ENCODE measurements at places on chromosomes 2 and 18.

- DNase-seq: no peak
These were observed 83.9 kb downstream of the TPO start for GRCh38 chr2:1497122-1497611.

- peak; percentile 30 for DNase-seq
These were observed 5.3 kb upstream of the G6PC2 start for GRCh38 chr2:168895771-168896170.

- no peak for DNase-seq
These were observed 198.8 kb downstream of the EXOC6B start for GRCh38 chr2:72627083-72627482.

DNA sequence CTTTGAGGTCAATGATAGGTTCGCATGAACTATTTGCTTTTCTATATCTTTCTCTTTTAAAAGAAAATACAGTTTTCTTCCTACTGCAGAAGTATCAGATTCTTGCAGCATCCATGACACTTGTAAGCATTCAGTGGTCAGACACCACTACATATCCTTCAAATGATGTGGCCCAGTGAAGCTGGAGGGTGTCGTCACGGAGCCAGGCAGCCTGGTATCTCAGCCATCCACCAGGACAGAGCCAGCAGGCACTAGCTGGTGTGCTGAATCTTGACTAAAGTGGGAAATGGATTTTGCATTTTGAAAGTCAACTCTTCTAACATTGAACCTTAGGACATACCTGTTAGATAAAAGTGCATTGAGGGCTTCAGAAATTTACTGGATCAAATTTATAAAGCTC is 5.4 kb downstream of the KLHL14 start:
- no peak for DNase-seq

- no peak for DNase-seq
These were observed 191.4 kb downstream of the NYAP2 start for GRCh38 chr2:225590932-225591331.

DNA sequence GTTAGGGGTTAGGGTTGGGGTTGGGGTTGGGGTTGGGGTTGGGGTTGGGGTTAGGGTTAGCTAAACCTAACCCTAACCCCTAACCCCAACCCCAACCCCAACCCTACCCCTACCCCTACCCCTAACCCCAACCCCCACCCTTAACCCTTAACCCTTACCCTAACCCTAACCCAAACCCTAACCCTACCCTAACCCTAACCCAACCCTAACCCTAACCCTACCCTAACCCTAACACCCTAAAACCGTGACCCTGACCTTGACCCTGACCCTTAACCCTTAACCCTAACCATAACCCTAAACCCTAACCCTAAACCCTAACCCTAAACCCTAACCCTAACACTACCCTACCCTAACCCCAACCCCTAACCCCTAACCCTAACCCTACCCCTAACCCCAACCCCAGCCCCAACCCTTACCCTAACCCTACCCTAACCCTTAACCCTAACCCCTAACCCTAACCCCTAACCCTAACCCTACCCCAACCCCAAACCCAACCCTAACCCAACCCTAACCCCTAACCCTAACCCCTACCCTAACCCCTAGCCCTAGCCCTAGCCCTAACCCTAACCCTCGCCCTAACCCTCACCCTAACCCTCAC is 24.1 kb upstream of the RABL2A start:
- no peak for DNase-seq

DNA sequence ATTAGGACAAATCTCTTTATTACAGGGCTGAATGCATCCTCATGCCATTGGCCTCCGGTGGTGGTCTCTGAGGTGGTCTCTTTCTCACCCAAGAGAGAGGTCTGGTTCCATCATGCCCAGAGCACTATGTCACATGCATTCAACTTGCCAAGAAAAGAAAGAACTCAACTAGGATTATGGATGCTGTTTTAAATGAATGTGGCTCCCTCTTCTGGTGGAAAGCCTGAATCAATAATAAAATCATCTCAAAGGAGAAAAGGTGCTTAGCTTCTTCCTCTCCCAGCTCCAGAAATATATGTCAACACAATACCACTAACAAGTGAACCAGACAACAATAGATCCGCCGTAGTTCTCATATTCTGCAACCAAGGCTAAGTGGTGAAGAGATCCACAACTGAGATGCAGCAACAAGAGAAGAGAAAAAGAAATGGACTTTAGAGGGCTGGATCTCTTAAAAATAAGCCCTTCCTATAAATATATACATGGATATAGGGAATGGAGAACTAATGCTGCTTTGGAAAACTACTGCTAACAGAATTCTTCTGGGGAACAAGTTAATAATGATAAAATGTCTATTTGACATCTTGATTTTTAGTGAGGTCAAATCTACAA is 396.8 kb downstream of the NCKAP5 start:
- DNase-seq: peak; percentile 66

DNA sequence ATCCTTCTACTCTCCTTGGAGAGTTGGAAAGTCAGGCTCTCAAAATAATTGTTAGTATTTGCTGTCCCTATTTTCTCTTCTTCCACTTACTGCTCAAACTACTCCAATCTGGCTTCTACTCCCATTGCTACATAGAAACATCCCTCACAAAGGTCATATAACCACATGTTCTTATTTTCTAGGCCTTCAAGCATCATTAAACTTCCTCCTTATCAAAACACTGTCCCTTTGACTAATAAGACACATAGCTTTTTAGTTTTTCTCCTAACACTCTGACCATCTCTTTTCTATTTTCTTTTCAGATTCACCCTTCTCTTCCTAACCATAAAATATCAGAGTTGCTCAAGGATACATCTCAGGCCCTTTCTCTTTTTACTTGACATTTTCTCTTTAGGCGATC is 148.3 kb downstream of the MBD2 start:
- DNase-seq: peak; percentile 41

DNA sequence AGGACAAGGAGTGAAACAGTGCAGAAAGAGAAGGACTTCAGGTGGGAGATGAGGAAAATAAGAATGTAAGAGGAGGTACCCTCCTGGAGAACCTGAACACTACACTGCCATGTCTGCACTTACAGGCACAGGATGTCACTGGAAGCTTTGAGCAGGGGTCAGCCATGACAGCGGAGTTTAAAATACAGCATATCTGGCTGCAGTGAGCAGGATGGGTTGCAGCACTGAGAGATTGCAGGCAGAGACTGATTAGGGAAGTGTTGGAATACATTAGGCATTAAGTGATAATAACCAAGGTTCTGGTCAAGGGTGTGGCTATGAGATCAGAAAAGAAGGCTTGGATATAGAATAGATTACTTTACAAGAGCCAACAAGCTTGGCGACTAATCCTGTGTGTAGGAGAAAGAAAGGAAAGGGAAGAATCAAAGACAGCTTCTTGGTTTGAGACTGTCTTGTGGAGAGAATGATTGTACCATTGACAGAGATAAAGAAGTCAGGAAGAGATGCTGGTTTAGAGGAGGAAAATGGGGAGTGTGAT is 171.1 kb upstream of the RBMS1 start:
- no peak for DNase-seq

- no peak for DNase-seq
These were observed 367.9 kb downstream of the THSD7B start for GRCh38 chr2:137133225-137133624.

GRCh38 chr18:48065601-48065995 is 135.1 kb upstream of the SMAD2 start:
- no peak for DNase-seq

- DNase-seq: peak; percentile 73
These were observed 16.4 kb upstream of the ARMC9 start for GRCh38 chr2:231181860-231182512.

DNA sequence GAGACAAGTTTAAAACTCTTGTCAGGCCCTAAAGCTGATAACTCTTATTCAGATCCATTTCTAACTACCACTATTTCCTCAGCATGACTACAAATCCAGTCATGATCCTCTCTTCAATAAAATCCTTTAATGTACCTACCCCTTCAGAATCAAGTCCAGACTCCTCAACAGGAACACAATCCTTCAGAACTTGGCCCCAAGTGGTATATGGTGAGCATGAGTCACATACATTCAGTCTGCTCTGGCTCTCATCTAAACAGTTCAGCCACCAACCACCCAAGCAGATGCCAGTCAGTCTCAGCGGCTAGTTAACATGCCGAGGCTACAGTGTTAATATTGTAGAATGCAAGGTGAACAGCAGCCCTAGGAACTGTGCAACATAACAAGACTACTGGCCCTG is 9.7 kb downstream of the LMAN2L start:
- DNase-seq: no peak

DNA sequence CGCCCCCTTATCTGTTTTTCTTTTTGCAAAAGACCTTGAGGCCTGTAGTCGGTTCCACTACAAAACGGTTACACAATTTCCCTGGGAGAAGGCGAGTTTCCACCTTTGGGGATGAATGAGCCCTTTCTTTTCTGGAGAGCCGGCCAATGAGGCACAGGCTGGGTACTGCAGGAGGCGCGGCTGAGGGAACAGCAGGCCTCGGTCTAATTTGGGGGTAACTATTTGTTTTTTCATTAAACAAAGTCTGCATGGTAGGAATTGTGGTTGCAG is 129.2 kb downstream of the MYCN start:
- no peak for DNase-seq

GRCh38 chr2:74632939-74633312 is 15.2 kb downstream of the M1AP start:
- DNase-seq: no peak

GRCh38 chr18:27206411-27206810 is 21.3 kb upstream of the CHST9 start:
- DNase-seq: no peak

GRCh38 chr2:187594801-187595200 is 40.6 kb upstream of the TFPI start:
- no peak for DNase-seq

GRCh38 chr2:17821535-17822444 is 5.5 kb downstream of the MSGN1 start:
- no peak for DNase-seq

- DNase-seq: no peak
These were observed 188.0 kb upstream of the REV1 start for GRCh38 chr2:99677814-99678213.

Data from renal cortical epithelial cell (primary cell).